ENCODE measurements at places on chromosomes 7 and 10.

- no peak for DNase-seq
These were observed 152.0 kb downstream of the PHTF2 start for GRCh38 chr7:77950548-77950947.

- DNase-seq, result no peak
These were observed 26.8 kb downstream of the ELFN1 start for GRCh38 chr7:1696671-1697498.

DNA sequence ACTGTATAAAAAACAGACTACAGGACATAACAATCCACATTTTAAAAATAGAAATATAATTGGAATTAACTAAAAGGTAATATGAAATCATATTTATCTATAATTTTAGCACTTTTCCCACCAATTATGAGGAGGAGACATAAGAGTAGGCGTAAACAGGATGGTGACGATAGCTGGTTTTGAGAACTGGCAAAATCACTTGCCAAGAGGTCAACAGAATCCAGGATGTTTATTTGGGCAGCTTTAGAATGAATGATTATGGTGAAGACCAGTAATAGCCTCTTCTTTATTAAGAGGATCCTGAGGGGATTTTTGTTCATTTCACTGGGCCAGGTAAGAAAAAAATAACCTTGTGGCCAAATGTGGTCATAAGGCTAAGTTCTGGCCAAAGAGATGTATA, 67.2 kb downstream of the TPK1 start:
- DNase-seq, result no peak

DNA sequence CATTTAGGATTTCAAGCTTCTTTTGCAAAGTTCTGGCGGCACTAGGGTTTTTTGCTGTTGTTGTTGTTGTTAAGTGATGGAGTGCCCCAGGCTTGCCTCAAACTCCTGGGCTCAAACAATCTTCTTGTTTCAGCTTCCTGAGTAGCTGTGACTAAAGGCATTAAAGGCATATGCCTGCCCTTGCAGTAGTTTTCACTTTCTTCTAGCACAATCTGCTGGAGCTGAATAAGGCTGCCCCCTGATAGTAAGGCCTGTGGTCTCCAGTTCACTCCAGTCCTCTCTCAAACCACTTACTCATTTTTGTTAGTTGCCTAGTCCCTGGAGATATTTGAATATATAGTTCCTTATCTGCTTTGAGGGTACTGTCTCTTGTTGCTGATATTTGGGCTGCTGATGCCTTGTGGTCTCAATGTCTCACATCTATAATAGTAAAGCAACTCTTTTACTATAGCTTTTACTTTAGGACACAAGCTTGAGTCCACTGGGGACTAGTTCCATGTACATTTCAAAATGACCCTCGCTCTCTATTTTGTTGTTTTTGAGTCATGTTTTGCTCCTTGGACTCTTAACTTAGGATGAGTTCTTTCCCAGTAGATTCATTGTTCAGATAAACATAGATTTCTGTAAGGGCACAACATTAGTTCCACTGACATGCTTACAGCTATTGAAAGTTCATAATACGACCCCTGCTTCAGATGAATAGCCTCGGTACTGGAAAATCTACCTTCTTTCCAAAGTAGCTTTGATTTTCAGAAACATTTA, 25.5 kb downstream of the PHF14 start:
- DNase-seq, result no peak

DNA sequence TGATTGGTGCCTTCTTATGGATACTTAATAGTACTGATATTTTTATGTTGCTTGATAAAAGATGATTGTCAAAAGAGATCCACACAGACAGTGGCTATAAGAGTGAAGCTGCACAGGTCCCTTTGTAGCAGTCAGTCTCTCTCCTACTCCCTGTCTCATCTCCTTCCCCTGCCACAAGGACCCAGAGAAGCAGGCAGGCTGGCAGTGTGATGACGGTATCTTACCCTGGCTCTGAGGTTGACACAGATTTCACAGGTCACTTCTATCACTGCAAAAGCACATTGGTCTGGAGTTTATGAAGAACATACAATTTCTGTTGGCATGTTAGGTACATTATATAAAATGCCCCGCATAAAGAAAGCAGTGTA, 64.4 kb upstream of the AHR start:
- no peak for DNase-seq

- DNase-seq, result peak; percentile 24
These were observed 26.3 kb downstream of the CRCP start for GRCh38 chr7:66140924-66141323.

DNA sequence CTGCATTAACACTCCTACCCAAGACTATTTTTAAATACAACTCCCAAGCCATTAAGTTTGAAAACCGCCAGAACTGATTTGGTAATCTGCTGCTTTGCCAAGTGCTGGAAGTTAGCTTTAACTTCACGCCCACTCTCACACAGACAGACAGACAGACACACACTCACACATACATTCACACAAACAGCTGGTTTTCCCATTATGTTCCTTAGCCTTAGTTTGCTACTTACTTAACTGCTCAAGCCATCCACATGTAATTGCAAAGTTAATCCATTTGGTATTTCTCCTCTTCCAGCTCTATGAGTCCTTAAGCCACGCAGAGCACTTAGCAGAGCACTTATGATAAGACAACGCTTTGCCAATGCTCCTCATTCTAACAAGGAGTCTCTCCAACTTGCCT, 8.3 kb downstream of the COBL start:
- no peak for DNase-seq

DNA sequence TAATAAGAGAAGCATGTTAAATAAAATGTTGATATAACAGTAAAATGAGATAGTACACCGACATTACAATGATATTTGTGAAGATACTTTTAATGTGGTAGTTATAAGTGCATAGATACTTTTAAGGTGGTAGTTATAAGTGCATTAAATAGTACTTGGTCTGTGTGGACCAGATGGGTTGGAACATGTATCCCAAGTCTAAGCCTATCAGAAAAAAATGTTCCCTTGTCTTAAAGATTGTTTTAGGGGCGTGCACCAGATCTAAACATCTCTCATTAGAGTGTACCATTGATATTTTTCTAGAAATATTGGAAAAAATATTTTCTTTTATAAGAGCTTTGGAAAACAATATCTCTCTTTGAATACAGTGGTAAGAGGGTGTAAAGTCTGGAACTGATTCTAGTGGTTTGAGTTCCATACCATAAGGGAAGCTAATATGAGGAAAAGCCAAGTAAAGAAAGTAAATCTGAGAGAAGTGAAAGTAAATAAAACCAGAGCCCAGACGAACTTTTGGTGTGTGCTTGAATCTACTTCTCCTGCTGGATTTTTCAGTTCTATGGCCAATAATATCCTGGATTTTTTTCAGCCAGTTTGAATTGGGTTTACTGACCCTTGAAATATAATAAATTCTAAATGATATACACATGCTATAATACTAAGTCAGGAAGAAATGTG, 175.3 kb downstream of the MBL2 start:
- no peak for DNase-seq

DNA sequence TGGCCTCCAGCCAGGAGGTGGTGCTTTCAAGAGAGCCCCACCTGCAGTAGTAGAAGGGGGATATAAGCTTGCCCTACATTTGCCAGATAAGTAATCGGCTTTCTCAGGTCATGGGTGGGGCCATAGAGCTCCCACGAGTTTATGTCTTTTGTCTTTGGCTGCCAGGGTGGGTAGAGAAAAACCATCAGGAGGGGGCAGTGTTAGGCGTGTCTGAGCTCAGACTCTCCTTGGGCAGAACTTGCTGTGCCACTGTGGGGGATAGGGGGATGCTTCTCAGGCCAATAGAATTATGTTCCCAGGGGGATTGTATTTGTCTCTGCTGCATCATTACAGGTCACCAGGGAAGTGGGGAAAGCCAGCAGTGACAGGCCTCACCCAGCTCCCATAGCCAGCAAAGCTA, 12.3 kb upstream of the MRPS33 start:
- DNase-seq, result no peak

DNA sequence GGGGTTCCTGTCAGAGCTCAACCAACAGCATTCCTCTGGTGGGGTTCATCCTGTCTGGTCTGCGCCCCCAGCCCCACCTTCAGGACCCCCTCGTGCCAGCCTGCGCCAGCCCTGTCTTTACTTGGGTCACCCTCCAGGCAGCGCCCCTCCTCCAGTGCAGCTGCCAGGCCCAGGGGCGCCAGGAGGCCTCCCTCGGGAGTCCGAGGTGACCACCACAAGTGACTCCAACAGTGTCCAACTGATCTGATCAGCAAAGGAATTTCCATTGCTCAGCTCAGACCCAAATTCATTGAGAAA, 10.6 kb downstream of the WDR86 start:
- no peak for DNase-seq

DNA sequence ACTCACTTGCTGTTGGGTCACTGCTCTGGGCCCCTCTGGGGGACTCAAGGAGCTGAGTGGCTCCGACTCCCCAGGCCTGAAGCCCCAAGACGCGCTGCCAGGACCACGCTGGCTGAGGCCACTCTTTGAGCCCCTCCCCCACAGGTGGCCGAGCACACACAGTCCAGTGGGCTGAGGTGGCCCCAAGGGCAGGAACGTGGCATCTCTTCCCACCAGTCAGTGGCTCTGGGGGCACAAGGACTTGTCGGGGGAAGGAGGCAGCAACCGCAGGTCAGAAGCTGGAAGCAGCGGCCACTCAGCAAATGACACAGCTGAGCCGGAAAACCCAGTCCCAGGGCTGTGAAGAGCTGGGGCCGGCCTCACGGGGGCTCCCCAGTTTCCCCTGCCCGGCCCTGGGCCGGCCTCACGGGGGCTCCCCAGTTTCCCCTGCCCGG, 24.1 kb downstream of the GRIFIN start:
- no peak for DNase-seq

- no peak for DNase-seq
These were observed 10.6 kb downstream of the RPA3 start for GRCh38 chr7:7707806-7708205.

DNA sequence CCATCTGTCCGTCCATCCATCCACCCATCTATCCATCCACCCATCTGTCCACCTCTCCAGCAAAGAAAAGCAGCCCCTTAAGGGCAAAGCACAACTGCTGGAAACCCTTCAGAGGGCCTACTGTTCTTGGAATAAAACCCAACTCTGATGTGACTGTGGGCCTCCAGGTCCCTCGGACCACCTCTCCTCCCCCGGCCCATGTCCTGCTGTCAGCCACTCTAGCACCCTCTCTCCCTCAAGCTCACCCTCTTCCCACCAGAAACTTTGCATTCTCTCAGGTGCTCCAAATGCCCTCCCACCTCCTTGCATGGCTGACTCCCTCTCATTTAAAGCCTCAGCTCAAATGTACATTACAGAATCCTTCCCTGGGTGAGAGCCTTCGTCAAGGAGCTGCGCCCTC, 110.3 kb downstream of the ARHGAP22 start:
- DNase-seq, result no peak

DNA sequence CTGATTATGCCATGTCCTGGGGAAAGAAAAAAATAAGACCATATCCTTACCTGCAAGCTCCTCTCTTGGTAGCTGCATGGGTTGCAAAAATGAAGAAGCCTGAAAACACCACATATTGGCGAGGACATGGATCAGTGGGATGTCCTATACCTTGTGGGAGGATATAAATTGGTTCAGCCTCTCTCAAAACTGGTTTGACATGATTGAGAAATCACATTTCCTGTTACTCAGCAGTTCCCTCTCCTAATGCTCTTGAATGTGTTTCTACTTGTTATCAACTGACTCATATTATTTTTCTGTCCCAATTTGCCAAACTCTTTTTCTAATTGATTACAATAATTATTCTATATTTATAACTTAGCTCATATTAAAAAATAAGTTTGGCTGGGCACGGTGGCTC, 380.2 kb downstream of the EXOC4 start:
- DNase-seq, result peak; percentile 6

DNA sequence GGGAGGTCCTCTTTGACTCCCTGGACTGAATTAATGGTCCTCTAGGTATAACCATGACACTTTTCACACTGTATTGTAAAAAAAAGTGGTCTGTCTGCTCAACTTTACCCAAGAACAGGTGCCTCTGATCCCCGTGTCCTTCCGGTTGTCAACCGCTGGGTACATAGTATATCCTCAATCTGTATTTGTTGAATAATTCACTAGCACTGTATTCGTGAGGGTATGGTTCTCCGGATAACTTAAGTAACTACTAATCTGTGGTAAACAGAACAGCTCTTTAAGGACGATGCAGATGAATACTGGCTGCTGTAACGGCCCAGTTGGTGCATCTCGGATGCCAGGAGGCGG, 472 bp upstream of the ADAM22 start:
- no peak for DNase-seq

Data from HTR-8/SVneo (cell line).